Esophagus squamous epithelium (tissue), 5 donors: ENCODE measurements at places on chromosomes 3 and 15.

DNA sequence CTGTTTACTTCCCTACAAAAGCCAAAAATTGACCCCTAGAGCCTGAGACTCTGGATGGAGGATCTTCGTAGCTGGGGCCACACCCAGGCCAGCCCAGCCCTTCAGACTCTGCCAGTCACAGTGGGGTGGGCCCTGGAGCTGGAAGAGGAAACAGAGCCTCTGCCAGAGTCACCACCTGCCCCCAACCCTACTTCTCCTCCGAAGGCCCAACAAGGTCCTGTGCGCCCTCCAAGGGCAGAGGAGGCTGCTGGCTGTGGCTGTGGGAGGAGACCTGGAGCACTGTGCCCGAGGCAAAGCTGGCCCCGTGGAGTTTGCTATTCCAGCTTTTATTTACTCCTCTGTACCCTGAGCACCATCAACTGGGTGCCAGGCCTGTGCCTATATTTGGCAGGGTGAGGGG is 19.0 kb downstream of the CISH start:
- DNase-seq = no peak

DNA sequence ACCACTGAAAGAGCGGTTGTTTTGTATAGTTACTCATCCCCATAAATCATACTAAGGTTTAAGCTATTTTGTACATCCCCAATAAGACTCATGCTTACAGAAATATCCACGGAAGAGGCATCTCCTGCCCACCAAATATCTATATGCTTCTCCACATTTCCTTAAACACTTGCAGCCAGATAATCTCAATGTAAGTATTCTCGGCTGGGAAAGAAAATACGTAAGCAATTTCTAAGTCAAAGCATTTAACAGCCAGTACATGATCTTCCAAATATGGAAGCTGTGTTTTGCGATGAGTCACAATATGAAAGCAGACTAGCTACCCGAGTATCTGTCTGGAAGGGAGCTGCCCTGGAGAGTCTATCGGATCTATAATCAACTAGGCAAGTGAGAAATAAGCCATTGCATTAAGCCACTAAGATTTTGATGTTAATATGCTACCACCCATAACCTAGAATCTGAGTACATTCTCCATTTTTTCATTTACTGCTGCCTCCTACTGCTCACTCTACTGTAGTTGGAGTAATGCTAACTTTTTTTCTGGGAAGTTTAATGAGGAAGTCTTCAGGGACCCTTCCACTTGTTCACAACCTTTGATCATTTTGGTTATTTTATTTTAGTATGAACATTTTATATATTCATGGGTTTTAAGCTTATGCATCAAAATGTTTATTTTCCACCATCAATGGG is 26.9 kb upstream of the ZMAT3 start:
- no peak for DNase-seq

DNA sequence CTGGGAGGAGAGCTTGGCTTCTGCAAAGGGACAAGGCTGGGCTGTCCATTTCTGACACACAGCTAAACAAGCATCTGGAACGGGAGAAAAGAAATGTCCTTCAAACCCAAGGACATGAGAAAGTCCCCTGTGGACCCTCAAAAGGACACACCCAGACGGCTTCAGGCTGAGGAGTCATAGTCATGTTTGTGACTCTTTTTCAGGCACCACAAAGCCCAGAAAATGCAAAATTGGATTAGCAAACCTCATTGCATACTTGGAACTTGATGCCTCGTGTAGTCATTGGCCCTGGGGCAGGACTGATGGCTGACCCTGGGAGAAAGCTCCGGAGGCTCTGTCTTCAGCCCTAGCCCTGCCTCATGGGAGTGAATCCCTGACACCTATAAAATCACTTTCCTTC is 21.5 kb downstream of the FAM174B start:
- DNase-seq = no peak

DNA sequence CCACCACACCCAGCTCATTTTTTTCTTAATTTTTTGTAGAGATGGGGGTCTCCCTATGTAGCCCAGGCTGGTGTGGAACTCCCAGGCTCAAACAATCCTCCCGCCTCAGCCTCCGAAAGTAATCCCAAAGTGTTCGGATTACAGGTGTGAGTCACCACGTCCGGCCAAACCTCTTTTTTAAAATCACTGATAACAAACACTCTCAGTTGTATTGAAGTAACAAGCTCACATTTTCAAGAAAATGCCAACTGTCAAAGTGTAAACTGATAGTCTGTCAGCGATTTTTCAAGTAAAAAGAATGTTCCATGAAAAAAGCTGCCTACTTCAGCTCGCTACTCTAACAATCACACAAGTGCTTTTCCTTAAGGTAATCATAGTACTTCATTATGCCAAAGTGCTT is 33.4 kb downstream of the UBXN7 start:
- no peak for DNase-seq

DNA sequence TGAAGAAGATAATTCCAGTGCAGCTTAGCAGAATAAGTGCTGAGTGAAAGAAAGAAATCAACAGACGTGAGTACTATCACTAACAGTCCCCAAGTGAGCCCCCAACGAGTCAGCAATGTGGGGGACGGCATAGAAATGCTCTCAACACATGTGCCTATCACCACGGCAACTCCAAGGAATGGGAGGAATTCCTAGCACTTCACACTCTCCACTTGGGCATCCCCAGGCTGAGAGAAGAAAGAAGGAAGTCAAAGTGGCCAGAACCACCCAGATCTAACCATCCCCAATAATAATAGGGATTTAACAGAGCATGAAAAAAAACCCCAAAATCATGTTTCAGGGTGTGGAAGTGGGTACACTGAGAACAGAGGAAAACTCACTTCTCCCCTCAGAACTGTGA is 29.3 kb upstream of the CPNE4 start:
- DNase-seq = no peak
